Endothelial cell of umbilical vein (primary cell): ENCODE measurements at places on chromosomes 5 and 9. TPM values are rescaled to one million over a fixed set of nuclear protein-coding genes. Genes with fewer than 3 reads are reported as not detected.

DNA sequence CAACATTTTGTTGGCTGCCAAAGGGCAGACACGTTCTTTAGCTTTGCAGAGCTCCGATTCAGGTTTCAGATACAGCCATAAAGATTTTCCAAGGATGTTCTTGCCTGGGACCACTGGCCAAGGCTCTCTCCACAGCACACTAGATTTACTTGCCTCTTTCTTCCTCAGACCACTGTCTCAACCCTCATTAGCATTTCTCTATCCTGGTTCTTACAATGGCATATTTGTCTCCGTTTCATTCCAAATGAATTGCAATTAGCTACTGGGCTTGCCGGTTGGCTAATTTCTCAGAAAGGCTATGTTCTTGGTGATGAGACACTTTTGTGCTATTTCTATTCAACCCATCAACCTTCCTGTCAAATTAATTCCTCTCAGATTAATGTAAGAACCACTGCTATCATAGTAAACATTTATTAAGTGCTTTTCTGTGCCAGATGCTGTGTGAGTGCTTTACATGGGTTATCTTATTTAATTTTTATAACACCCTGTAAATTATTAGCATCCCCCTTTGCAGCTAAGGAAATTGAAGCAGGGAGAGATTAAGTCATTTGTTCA, 118.4 kb upstream of the NR3C1 start:
- DNase-seq: no peak

Gene BTNL8
- total RNA-seq: not detected in 2 replicates

DNA sequence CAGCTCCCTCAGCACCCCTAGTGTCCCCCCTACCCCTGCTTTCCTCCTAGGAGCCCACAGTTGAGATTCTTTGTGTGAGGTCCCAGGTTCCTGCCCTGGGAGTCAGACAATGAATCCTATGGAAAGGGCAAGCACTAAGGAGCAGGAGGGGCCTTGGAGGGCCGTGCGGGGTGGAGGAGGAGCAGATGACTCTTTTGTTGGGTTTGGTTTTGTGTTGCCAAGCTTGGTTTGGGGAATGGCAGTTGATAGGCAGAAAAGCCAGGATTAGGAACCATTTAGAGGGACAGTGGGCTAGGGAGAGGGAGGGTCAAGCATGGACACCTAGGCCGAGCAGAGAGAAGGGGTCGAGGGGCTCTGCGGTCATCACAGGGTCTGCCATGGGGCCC, 61.6 kb upstream of the SPTLC1 start:
- no peak for DNase-seq

- no peak for DNase-seq
These were observed 685 bp upstream of the ADAMTS19 start for GRCh38 chr5:129459450-129459776.

Gene RAB3C
- 0.04 TPM in 1 of 2 replicates, not detected in the other for total RNA-seq

Gene PCDHGA11
- total RNA-seq: 10.3 and 11.5 TPM in 2 replicates

Gene NEURL1B
- 0.90 and 1.6 TPM in 2 replicates for total RNA-seq
